ENCODE measurements at places on chromosomes 1 and 21.

GRCh38 chr1:70072231-70072751 is 133.1 kb downstream of the LRRC40 start:
- no peak for DNase-seq

DNA sequence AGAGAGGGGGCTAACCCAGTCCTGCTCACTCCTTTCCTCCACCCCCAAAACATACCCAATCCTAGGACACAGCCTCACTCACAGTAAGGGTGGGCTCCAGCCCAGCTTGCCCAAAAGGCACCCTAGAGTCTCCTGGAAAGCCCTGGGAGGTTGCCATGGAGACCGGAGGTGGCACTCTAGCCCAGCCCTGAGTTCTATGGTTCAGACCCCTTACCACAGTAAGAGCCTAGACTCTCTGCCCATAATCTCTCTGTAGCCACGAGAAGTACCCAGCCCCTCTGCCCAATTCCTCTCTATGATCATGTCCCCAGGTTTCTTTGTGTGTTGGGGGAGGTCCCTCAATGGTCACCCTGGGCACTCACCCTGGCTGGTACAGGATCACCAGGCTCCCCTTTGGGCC is 14.4 kb downstream of the COL16A1 start:
- no peak for DNase-seq

- no peak for DNase-seq
Observed at GRCh38 chr1:77830946-77831345, 51.5 kb downstream of the MIGA1 start.

DNA sequence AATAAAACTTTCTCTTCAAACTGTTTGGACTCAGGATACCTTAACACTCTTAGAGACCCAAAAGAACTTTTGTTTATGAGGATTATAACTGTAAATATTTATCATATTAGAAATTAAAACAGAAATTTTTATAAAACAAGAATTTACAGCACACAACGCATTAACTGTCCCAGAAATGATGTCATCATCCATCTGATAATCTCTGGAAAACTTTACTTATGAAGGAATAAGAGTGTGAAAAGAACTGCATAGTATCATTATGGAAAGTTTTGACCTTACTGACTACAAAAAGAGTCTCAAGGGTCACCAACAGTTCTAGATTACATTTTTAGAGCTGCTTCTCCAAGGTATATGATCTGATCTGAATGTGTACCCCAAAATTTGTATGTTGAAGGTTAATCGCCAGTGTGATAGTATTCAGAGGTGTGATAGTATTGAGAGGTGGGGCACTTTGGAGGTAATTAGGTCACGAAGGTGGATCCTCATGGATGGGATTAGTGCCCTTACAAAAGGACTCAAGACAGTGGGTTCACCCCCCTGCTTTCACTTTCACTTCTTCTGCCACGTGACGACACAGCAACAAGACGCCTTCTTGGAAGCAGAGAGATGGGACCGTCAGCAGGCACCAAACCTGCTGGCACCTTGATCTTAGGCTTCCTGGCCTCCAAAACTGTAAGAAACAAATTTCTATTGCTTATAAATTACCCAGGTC is 95.7 kb upstream of the NR5A2 start:
- DNase-seq = no peak

- no peak for DNase-seq
Observed at GRCh38 chr1:26188477-26188876, 1.9 kb upstream of the CATSPER4 start.

DNA sequence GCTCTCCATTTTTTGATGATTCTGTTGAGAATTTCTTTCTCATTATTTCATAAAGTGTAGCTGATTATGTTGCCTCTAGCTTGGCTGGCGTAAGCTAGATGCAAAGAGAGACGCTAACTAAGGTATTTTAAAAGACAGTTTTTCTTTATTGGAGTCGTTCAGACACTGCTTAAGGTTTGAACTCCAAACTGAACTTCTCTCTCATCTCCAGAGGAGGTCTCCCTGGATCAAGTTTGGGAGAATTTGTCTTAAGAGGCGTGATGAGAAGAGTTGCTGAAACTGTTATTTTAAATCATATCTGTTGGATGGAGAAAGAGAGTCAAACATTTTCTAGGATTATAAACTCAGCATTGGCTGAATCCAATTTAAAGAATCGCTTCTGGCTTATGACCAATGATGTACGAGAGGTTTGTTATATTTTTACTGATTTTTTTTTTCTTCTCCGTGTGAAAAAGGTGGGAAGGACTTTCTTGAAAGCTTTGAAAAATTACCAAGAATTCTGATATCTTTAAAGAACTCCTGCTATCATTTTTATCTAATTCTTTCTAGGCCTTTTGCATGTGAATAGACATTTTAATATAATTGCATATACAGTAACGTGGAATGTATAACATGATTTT is 34.0 kb downstream of the MAP3K7CL start:
- no peak for DNase-seq

DNA sequence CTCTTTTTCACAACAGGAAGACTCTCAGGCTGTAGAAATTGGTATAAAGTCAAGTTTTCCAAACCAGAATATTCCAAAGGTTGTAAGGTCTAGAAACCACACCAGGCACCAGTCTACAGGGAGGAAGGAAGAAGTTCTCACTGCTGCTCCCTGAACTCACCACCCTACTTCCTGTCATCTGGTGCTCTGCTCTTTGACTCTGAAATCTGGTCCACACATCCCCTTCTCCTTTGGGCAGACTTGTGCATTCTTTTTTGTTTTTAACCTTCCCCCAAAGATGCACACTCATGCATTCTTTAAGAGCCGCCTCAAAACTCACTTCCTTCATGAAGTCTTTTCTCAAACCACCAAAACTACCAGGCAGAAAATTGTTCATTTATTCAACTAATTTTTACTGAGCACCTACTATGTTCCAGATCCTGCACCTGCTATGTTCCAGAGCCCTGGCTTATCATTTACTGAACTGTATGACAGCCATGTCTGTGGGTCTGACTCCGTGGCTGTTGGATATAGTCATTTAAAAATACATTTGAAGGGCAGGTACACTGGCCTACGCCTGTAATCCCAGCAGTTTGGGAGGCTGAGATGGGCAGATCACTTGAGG is 30.1 kb upstream of the EPS15 start:
- no peak for DNase-seq

DNA sequence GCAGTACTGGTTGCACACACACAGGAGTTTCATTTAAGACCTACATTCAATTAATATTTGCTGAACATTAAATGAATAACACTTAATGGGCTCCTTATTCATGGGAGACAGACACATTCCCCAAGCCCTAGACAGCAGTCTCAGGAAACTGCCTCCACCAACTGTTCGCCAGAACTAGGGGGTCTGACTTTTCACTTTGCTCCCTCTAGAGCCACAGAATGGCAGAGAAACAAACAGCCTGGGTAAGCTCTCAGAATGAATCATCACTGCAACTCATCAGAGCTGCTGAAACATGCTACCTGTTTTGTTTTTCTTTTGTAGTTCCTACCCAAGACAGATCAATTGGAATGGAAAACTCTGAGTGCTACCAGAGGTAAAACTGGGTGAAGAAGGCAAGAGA is 31.7 kb downstream of the ELK4 start:
- no peak for DNase-seq

- no peak for DNase-seq
Observed at GRCh38 chr1:5543235-5543634, 449.0 kb downstream of the NPHP4 start.

DNA sequence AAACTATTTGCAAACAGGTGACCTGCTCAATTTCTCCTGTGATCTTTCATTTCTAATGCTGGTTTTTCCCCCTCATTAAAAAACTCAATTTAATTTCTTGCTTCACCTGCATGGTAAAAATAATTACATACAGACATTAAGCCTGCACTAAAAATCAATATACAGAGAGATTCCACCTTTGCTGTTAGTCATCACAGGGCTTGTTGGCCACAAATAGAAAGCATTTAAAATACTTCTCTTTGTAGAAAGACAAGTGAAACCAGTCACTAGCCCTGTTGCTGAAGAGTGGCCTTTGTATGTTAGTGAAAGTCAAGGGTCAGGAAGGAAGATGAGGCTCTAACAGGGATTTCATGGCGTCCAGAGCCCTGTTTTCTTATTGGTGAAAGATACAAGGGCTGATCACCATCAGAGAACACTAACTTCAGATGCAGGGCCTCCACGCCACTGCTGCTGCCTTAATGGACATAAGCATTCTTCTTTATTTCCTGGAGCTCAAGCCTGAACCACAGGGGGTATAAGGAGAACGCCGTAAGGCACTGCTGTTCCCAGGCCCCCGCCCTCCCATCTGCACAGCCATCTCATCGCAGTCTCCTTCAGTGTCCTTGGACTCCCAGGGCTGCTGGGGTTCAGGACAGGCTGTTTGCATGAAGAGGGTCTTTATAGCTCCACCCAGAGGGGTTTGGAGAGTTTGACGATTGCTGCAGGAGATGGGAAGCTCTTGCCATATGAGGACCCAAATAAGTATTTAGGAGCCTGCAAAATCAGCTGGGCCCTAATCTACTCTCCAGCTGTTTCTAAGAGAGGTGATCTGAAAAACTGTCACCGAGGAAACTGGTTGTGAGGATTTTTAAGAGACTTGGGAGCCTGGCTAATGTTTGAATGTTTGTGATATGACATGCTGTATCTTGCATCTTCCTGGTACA is 117.3 kb upstream of the IRF2BP2 start:
- DNase-seq = no peak

DNA sequence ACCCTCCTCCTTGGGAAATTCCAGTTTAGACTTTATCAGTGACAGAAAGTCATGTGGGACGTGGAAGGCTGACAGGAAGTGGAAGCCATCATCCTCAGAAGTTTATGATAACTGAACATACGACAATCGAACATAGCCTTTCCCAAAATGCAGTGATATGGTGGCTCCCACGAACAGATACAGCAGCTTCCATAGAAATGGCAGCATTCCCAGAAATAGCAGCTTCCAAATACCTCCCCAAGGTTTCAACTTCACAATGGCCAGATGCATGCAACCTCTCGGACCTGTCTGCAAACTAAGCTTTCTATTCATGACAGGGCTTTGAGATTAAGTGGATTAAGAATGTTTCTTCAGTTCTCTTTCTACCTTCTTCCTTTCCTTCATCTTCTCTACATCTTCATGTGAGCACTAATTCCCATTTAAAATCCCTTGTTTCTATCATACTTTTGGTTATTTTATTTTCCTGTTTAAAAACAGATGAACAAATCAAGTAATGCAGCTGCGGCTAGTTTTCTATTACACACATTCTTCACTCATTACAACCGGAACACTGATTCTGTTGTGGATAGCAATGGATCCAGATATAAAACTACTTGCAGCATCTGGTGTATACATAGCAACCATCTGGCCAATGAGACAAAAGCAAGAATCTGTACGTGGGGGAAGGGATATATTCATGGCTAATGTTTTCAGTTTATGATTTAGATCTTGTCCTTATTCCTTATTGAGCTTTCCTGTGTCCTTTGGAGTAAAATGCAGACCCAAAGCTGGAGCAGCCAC is 304.8 kb downstream of the BRINP3 start:
- DNase-seq = no peak

DNA sequence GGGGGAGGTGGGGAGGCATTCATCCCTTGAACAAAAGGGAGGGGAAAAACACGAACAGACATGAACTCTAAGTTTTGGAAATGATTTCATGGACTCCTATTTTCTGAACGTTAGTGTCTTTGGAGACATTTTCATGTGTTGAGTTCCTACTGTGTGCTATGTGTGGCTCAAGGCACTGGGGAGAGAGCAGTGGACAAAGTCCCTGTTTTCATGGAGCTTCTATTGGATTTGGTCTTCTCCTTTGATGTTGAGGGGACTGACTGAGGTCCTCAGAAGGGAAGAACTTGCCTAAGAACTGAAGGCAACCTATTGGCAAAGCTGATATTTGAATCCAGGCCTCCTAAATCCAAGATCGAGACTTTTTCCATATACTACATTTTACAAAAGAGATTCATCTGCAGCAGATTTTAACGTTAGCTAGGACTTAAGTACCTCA is 30.4 kb downstream of the JUN start:
- no peak for DNase-seq

DNA sequence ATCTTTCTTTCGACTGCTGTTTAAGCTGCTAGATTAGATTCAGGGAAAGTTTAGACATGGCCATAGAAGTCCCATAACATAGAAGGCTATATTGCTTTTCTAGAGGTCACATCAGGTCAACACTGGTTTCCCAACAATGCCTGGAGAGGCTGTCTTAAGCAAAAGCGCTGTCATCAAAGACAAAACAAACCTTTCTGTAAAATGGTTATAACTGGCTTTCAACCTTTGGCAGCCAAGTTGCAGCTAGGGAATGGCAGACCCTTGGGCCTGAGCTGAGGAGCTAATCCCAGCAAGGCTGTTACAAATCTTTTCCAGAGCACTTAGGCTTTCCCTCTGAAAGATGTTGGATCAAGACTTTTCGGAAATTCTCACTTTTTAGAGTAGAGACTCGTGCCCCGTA is 11.2 kb upstream of the ABCA4 start:
- DNase-seq = no peak

DNA sequence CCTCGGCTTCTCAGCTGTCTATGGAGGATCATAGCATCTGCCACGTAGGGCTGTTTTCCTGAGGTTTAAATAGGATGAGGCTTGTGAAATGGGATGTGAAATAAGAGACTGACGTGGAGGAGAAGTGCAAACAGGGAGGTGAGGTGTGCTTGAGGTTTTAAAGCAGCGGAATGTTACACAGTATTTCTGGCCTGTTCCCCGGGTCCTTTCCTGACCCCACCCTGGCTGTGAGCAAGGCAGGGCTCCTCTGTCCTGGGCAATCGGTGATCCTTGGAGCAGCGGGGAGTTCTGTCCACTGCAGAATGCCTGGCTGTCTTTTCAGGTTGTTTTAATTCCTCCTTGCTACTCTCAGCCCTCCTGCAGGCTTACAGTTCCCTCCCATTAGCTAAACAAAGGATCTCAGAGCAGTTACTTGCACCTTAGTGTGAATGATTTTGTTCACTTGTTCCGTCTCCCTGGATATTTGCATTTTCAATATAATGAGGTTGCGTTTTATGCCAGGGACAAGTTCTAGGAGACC is 38.6 kb downstream of the LHX4 start:
- no peak for DNase-seq

- DNase-seq = no peak
Observed at GRCh38 chr1:52955129-52955970, 28.3 kb downstream of the SCP2 start.

DNA sequence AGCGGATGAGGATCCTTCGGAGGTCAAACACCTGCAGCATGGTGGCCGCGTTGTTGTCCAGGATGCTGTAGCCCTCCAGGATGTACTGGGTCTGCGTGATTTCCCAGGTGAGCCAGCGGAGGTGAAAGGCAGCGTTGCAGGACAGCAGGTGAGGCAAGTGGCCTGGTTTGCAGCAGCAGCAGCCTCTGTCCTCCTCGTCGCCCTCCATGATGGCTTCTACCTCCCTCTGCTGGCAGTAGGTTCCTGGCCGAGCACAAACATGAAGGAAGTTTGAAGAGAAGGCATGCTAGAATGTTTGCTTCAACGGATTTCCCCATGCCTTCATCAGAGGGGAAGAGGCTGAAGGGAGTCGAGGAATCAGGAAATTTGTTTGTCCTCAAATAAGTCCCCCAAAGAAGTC is 74.7 kb downstream of the NTPCR start:
- peak; percentile 8 for DNase-seq

Data from substantia nigra (tissue), 51 donors.